ENCODE measurements at places on chromosomes 1 and 21.

DNA sequence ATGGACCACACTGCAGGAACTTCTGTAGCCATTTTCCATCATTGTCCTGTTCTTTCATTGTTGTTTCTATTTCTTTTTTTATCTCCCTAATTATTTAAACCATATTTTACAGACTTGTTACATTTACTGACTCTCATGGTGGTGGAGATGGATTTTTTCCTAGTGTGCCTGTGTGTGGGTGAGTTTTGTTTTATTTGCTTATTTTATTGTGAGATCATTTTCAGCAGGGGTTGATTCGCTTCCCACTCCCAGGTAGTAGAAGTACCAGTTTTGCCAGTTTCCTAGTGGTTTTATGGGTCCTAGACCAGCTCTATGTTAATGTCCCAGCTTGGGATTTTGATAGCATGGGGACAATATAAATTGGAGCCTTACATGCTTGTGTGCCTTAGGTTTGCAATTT lies 80.0 kb upstream of the BACH1 start:
- no peak for DNase-seq

- DNase-seq, result no peak
Measured at GRCh38 chr1:207440626-207441025, 13.5 kb upstream of the CR2 start.

GRCh38 chr1:55747408-55747841 lies 532.3 kb upstream of the USP24 start:
- no peak for DNase-seq

- peak; percentile 57 for DNase-seq
Measured at GRCh38 chr1:45205910-45206721, at the start of gene ZSWIM5. TSS of gene ZSWIM5 (minus strand) at chr1:45206605. CDS start at chr1:45206350, 255 bp downstream.

DNA sequence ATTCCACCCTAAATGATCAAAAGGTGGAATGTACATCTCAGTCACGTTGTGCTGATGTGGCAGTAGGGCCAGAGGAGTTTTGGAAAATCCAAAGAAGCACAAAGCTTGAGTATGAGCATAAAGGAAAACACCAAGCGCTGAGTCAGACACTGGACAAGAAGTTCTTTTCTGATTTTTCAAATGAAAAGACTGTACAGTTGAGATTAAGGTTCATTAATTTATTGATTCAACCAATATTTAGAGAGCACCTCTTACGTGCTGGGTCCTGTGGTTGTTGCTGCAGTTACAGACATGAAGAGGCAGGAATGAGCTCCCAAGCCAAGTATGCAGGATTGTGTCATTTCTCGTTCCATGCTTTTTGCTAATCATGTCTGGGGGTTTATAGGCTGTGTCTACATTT lies 28.9 kb upstream of the APP start:
- DNase-seq, result no peak

DNA sequence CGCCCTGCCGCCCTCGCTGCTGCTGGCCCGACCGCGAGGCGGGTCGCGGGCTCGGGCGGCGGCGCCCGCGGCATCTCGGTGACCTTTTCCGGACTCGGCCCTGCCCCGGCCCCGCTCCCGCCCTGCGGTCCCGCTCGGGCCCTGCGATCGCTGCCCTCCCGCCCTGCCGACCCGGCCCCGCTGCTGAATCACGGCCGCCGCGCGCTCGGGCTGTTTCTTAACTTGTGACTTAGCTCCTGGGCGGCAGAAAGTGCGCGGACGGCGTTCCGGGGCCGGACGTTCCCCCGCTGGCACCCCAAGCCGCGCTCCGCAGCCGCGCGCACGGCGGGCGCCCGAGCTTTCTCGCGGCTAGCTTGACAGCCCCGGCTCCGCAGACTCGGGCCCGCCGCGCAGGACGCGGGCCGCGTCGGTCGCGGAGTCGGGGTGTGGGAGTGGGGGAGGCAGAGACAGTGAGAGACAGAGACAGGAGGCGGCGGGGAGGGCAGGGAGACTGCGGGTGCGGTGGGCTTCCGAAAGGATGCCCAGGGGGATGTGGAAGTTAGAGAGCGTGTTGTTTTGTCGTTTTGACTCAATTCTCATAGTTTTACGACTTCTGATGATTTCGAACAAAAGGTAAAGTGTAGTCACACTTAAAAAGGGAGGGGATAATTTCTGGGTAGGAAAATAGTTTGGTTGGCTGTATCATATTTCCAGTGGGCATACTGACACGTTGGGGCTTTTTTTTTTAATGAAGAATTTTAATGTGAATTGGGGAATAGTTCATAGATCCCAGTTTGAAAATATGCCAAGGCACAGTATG lies 49.8 kb downstream of the PRDM2 start:
- no peak for DNase-seq

GRCh38 chr1:235784950-235785349 lies 81.8 kb downstream of the LYST start:
- no peak for DNase-seq

- no peak for DNase-seq
Measured at GRCh38 chr1:220786057-220786336, 716 bp upstream of the MTARC1 start.

DNA sequence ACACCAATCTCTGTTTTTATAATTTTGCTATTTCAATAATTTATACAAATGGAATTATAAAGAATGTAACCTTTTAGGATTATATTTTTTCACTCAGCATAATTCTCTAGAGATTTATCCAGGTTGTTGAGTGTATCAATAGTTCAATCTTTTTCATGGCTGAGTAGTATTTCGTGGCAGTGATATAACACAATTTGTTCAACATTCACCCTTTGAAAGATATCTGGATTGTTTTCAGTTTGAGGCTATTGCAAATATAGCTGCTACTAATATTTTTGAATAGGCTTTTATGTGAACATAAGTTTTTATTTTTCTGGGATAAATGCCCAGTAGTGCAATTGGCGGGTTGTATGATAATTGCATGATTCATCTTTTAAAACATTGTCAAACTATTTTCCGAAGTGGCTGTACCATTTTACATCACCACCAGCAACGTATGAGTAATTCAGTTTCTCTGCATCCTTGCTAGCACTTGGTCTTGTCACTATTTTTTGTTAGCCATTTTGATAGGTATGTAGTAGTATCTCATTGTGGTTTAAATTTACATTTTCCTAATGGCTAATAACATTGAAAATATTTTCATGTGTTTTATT lies 55.6 kb upstream of the ABCD3 start:
- DNase-seq, result no peak

- DNase-seq, result no peak
Measured at GRCh38 chr1:211330282-211330936, 3.8 kb downstream of the TRAF5 start.

- no peak for DNase-seq
Measured at GRCh38 chr1:115452600-115453329, 114.7 kb upstream of the NGF start.

DNA sequence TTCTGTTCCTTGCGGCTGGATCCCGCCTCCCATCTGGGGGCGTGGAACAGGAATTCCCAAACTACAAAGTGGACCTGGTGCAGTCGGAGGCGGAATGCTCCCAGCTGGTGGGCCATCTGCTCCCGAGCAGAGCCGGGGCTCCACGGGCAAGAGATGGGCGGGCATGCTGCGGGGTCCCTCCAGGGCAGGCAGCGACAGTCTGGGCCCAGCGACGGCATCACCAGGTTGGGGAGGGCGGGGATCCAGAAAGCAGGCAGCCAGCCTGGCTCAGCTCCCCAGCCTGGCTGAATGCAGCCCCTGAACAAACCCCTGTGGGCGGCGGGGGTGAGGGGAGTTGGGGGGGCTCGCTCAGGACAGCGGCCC lies 3.6 kb downstream of the MEGF6 start:
- no peak for DNase-seq

All from activated naive CD4-positive, alpha-beta T cell (primary cell).